ENCODE measurements at places on chromosomes 2 and 18.
A peak's percentile ranks its signal among the peaks of the same experiment; 100 is the strongest.

DNA sequence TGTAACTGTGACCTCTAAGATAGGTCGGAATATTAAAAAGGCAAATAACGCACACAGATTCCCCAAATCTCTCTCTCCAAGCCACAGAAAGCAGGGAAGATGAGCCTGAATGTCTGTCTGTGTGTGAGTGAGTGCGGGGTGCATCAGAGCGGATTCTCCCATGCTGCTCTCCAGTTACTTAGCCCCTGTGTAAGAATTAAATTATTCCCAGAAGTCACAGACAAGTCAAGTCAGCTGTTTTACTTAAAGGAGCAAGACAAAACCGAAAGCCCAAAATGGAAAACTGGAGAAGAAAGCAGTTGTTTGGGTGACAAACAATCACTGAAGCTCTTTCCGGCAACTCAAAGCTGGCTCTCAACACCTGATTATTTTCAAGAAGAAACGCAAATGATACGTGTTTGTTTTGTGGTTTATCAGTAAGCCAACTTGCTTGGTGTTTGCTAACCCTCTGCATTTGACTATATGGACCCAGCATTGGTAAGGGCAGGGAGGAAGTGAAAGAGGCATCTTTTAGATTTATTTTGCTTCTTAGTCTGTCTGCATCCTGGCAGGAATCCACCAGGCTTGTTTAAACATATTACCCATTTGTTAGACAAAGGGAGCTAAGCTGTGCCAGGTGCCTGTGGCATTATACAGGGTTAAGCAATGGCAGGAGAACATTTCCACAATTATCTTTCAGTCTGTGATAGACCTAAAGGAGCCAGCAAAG is 121.5 kb upstream of the CREB1 start:
- DNase-seq, result no peak

DNA sequence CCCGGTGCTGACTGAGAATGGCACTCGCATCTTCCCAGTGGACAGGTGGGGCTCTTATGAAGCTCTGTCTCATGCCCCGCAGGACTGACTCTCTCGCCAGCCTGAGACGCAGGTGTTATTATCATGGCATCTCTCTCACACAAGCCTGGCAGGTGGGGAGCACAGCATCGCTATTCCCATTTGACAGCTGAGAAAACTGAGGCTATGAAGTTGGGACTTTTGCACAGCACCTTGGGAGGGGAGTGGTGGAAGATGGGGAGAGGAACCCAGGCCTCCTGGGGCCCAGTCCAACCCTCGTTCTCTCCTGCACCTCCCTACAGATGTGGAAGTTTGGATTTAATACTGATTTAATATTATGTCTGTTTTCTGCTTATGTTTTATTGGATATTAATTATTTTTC is 9.0 kb upstream of the NTSR2 start:
- no peak for DNase-seq

DNA sequence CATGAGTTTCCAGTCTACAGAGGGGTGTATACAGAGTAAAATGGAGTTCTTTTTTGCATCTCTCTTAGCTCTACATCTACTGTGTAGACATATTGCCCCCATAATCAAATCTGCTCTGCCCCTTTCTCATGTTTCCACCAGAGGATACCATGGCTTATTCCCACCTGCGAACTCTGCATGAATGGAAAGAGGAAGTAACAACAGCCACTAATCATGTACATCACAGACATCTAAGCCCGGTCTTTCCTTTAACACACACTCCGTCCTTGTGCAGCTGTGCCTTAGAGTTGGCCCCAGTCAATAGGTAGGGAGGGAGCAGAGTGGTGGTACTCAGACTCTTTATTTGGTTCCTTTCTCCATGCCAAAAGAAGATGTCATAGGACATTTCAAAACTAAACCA is 147.3 kb upstream of the NRP2 start:
- no peak for DNase-seq

- DNase-seq, result no peak
These were observed 191.4 kb upstream of the BOD1L2 start for GRCh38 chr18:56955490-56955889.

- DNase-seq, result no peak
These were observed 50.6 kb upstream of the IKZF2 start for GRCh38 chr2:213202011-213202410.

GRCh38 chr2:437756-438393 is 150.0 kb upstream of the ALKAL2 start:
- DNase-seq, result peak; percentile 43

- no peak for DNase-seq
These were observed 4.9 kb downstream of the CREG2 start for GRCh38 chr2:101382442-101382841.

DNA sequence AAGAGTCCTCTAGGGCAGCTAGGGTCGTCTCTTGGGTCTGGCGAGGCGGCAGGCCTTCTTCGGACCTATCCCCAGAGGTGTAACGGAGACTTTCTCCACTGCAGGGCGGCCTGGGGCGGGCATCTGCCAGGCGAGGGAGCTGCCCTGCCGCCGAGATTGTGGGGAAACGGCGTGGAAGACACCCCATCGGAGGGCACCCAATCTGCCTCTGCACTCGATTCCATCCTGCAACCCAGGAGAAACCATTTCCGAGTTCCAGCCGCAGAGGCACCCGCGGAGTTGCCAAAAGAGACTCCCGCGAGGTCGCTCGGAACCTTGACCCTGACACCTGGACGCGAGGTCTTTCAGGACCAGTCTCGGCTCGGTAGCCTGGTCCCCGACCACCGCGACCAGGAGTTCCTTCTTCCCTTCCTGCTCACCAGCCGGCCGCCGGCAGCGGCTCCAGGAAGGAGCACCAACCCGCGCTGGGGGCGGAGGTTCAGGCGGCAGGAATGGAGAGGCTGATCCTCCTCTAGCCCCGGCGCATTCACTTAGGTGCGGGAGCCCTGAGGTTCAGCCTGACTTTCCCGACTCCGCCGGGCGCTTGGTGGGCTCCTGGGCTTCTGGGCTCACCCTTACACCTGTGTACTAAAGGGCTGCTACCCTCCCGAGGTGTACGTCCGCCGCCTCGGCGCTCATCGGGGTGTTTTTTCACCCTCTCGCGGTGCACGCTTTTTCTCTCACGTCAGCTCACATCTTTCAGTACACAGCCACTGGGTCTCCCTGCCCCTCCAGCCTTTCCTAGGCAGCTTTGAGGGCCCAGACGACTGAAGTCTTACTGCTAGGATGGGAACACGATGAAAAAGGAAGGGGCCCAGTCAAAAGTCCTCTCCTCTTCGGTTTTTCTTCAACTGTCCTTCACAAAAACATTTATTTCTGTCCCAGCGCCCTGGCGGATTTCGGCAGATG is 8.1 kb downstream of the SIX2 start:
- no peak for DNase-seq

- DNase-seq, result no peak
These were observed 87.3 kb downstream of the ADD2 start for GRCh38 chr2:70680735-70681134.

GRCh38 chr2:181984060-181984459 is 1.6 kb upstream of the PPP1R1C start:
- no peak for DNase-seq

- DNase-seq, result peak; percentile 17
These were observed 915 bp downstream of the CUL3 start for GRCh38 chr2:224584111-224584784.

DNA sequence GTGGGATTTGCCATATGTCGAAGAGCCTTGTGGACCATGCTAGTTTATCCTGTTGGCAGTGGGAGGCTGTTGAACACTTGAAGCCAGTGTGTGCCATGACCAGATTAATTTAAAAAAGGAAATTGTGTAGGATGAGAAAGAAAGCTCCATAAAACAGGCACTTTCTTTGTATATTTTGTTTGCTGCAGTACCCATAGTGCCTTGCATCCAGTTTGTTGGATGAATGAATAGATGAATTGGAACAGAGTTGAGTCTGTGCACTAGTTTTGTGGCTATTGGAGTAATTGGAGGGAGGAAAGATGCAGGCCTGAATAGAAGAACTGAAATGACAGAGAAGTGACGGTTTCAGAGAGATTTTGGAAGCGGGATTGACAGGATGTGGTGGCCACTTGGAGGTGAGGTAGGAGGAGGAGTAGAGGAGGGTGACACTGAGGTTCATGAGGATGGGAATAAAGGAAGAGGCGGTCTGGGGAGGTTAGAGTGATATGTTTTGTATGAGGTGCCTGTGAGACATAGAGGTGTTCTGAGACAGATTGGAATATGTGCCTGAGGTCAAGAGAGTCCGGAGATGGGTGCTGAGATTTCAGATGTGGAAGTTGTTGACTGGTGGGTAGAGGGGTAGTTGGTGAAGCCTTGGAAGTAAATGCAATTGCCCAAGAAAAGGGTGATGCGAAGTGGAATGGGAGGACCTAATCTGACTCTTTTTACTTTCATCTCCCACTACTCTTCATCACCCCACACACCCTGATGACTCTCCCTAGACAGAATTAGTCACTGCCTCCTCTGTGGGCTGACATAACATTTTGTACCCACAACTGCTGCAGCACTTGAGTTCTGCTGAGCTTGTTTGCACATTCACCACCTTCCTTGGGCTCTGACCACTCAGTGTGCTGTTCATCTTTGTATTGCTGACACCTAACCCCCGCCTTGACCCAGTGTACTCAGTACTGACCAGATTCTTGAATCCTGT is 5.1 kb downstream of the DGUOK start:
- DNase-seq, result no peak

- no peak for DNase-seq
These were observed 42.3 kb upstream of the TTR start for GRCh38 chr18:31549416-31549815.

DNA sequence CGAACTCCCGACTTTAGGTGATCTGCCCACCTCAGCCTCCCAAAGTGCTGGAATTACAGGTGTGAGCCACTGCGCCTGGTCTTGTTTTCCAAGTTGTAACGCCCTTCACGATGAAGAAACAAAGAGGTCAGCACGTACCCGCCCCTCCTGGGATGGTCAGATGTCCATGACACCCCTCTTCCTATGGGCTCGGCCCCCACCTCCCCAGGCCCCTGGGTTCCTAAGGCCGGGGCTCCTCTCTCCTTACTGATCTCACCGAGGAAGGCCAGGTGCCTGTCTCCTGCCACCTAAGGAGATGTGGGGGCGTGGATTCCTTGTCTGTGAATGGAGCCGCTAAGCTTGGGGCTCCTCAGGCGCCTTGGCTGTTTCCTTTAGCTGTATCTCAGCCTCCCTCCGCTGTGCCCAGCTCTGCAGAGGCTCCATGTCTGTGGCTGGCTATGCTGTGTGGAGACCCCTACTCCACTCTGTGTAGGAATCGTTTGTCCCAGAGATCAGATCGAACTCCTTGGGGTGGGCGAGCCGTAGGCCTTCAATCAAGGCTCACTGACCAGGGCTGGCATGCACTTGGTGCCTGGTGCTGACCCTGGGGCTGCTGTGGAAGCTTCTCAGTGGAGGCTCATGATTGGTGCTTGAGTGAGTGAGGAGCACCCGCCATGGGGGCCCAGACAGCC is 8.8 kb downstream of the COLEC11 start:
- no peak for DNase-seq

GRCh38 chr2:50591642-50592041 is 440.3 kb downstream of the NRXN1 start:
- DNase-seq, result no peak

DNA sequence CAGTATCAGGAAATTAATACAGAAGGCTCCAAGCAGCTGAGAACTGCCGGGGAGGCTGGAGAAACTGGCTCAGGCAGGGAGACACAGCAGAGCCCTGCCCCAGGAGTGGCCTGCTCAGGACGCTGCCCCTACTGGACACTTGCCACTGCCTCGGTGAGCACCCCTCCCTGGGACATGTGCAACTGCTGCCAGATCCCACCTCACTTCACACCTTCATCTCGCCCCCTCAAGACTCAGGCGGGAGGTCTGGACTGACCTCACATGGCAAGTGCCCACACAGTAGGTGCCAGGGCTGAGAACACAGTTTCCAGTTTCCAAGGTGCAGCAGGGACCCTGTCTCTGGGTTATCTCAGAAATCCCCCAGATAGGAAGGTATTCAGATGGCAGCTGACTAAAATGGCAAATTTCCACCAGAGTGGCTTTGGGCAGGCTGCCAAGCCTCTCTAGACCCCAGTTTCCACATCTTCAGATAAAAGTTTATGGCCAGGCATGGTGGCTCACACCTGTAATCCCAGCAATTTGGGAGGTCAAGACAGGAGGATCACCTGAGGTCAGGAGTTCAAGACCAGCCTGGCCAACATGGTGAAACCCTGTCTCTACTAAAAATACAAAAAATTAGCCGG is 33.7 kb upstream of the LBH start:
- no peak for DNase-seq

DNA sequence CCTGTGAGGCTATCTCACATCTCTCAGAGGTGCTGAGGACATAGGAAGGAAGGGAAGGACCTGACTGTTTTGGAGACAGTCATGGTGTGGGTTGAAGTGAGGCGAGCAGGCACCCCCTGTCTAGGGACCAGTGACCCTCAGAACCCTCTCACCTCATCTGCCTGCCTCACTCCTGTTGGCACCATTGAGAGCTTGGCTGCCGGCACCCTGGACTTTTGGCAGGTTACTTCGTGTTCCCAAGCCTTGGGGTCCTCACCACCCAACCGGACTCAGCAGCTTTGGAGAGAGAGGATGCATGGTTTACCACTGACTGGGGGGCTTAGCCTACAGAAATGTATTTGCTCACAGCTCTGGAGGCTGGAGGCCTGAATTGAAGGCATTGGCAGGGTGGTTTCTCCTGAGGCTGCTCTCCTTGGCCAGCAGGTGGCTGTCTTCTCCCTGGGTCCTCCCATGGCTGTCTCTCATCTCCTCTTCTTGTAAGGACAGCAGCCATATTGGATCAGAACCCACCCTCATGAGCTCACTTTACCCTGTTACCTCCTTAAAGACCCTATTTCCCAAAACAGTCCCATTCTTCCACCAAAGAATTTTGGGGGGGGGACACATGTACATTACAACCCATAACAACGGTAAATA is 142.0 kb downstream of the TSN start:
- DNase-seq, result peak; percentile 46

- DNase-seq, result no peak
These were observed 67.6 kb downstream of the SDC1 start for GRCh38 chr2:20157193-20157891.

GRCh38 chr2:235990344-235990743 is 177.8 kb downstream of the GBX2 start:
- DNase-seq, result no peak

- no peak for DNase-seq
These were observed 77.7 kb downstream of the RHOB start for GRCh38 chr2:20524412-20525040.

GRCh38 chr18:70322385-70322784 is 33.5 kb downstream of the SOCS6 start:
- no peak for DNase-seq

GRCh38 chr2:44705876-44706480 is 235.5 kb upstream of the SIX3 start:
- DNase-seq, result no peak

DNA sequence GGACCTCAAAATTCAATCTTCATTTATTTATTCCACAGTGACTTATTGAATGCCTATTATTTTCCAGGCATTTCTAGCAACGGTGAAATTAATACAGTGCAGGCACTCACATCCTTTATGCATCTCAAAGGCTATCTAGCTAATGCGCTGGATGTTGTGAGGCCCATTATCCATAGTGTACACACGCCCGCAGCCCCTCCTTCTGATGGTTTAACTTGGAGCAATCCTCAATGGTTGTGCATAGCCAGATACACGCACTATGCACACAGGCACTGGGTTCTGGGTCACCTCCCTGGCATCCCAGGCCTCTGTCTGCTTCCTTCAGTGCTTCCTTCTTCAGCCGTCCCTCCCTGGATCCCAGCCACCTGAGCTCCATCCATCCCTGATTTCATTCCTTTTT is 108.5 kb upstream of the BOD1L2 start:
- no peak for DNase-seq

Measured in GM12892 (cell line).